Activated CD4-positive, alpha-beta T cell treated with anti-CD3 and anti-CD28 coated beads, Interleukin-2, amount 10 ng/mL, durations not matched to agents 24 days and 14 days (primary cell): ENCODE measurements at places on chromosomes 11 and 22. TPM values are rescaled to one million over a fixed set of nuclear protein-coding genes. Genes with fewer than 3 reads are reported as not detected.

TRIM44 gene
- 27.3 and 27.8 TPM in 2 replicates for total RNA-seq

KRTAP5-11 gene
- not detected in 2 replicates for total RNA-seq

GRCh38 chr11:91194546-91194945, 971.7 kb upstream of the CHORDC1 start:
- no peaks in the 10 kb centered on the region for H3K4me1 ChIP-seq
- no peaks in the 10 kb centered on the region for H3K27me3 ChIP-seq
- no peak overlapping the region for H3K4me3 ChIP-seq
- H3K36me3 ChIP-seq: no peaks in the 10 kb centered on the region

DNA sequence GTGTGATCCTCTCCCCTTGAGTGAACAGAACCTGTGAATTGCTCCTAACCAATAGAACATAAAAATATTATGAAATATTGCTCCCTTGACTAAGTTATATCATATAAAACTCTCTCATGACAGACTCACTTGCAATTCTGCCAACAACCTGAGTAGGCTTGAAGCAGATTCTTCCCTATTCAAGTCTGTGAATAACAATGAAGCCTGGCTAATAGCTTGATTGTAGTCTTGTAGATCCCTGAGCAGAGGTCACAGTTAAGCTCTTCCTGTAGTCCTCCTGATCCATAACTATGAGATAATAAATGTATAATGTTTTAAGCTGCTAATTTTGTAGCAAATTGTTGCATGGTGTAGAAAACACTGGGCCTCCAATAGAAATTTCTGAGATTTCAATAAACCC, 540.1 kb upstream of the TENM4 start:
- H3K27ac ChIP-seq: no peak overlapping the region
- no peaks in the 10 kb centered on the region for H3K27me3 ChIP-seq
- no peaks in the 10 kb centered on the region for H3K36me3 ChIP-seq
- no peak overlapping the region for H3K4me3 ChIP-seq

DNA sequence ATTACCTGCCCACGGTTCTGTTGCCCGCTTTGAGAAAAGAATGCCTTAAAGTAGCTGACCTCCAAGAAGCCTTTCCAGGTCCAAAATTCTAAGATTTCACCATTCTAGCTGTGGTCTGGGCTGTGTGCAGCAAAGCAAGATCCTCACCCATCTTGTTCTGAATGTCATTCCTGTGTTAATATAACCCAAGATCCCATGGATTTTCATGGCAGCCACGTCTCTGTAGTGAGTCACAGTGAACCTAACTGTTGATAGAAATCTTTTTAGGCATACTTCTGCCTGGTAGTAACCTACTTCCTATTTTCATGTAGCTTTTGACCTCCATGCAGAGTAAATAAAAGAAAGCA, 210.0 kb downstream of the NAV2 start:
- H3K27me3 ChIP-seq: peaks cover 7% of the 10 kb centered on the region
- H3K36me3 ChIP-seq: no peaks in the 10 kb centered on the region
- H3K4me3 ChIP-seq: no peak overlapping the region
- no peak overlapping the region for H3K27ac ChIP-seq
- DNase-seq: no peak
- no peaks in the 10 kb centered on the region for H3K4me1 ChIP-seq

GRCh38 chr22:30354644-30355043, 2.0 kb downstream of the SF3A1 start:
- peaks cover 2% of the 10 kb centered on the region for H3K27me3 ChIP-seq
- peaks cover 51% of the 10 kb centered on the region for H3K36me3 ChIP-seq
- DNase-seq: no peak
- H3K27ac ChIP-seq: peak overlapping the region; percentile 50
- H3K4me3 ChIP-seq: peak overlapping the region; percentile 95

DNA sequence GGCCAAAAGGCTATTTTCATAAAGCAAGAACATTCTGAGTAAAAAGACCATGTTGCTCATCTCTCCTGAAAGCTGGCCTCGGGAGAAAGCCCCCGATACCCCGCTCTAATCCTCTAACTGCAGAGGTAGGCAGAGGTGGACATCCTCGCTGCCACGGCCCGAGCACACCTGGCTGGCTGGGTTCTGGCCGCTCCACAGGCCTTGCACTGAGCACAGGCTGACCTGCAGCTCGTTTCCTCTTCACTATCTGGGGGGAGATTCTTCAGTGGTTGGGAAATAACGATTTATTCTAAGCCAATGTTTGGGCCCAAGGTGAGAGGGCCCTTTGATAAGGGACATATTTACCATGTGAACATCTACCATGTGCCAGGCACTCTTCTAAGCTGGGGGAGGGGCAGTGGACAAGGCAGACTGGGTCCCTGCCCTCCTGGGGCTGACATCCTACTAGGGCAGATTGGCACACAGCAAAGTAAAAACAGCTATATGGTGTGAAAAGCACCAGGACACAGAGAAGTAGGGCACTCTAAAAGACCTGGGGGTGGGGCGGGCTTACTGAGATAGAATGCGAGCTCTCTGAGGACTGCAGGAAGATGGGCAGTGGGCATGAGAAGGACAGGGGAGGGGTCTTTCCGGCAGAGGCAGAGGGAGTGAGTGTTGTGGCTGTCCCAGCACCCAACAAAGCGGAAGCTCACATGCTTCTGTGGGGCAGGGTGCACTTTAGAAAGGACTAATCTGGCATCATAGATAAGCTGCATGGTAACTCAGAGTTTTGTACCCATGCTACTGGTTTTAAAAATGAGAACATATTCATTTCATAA, 65.5 kb upstream of the ARFGAP3 start:
- H3K4me3 ChIP-seq: no peak overlapping the region
- no peak overlapping the region for H3K27ac ChIP-seq
- H3K27me3 ChIP-seq: no peaks in the 10 kb centered on the region
- peaks cover 15% of the 10 kb centered on the region for H3K4me1 ChIP-seq

DNA sequence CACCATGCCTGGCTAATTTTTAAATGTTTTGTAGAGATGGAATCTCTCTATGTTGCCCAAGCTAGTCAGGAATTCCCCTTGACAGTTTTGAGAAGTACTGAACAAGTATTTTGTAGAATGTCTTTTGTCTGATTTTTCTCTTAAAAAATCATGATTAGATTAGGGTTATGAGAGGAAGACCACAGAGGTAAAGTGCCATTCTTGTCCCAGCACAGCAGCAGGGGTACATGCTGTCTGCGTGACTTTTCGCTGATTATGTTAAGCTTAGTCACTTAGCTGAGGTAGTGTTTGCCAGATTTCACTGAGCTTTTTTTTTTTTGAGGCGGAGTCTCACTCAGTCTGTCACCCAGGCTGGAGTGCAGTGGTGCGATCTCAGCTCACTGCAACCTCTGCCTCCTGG, 13.6 kb upstream of the NUP160 start:
- H3K27ac ChIP-seq: peak overlapping the region; percentile 51
- no peaks in the 10 kb centered on the region for H3K27me3 ChIP-seq
- peak; percentile 66 for DNase-seq
- peaks cover 31% of the 10 kb centered on the region for H3K4me1 ChIP-seq

DNA sequence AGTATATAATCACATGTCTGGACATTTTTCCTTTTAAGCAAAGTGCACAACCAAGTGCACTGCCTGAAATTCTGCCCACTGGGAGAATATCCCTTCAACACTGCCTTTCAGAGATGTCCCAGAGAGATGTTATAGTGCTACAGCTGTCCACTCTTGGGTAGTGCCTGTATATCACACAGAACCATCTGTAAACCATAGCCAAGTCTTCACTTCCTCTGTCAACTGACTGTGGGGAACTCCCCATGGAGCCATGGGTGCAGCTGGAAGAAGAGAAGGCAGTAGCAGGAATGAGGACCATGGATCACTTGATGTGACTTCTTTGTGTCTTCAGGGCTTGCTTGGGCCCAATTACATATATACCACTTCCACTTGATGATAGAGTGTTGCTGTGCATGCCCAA, 44.6 kb upstream of the LIN7C start:
- no peaks in the 10 kb centered on the region for H3K4me1 ChIP-seq
- no peaks in the 10 kb centered on the region for H3K36me3 ChIP-seq
- no peaks in the 10 kb centered on the region for H3K27me3 ChIP-seq
